ENCODE measurements at places on chromosomes 4 and X.

DNA sequence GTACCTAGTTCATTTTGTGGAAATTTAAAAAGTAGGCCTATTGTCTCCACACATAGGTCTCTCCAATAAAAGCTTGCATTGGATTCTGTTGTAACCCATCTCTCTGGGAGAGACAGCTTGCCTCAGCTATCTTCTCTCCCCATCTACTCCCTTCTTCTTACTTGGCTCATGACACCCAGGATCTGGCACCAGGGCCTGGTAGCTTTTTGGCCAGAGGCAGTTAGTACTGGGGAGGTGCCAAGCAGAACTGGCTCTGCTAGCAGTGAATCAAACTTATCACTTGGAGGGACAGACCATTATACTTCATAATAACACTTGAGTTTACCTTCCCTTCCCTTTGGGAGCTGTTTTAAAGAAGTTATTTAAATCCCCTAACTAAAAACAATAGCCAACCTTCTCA lies 31.8 kb downstream of the PLAC1 start:
- DNase-seq: no peak

- DNase-seq: no peak
Measured at GRCh38 chr4:98482503-98482846, 175.9 kb downstream of the TSPAN5 start.

- DNase-seq: no peak
Measured at GRCh38 chr4:147651563-147651962, 32.4 kb downstream of the PRMT9 start.

- no peak for DNase-seq
Measured at GRCh38 chr4:28334249-28334648, 1473.6 kb downstream of the STIM2 start.

DNA sequence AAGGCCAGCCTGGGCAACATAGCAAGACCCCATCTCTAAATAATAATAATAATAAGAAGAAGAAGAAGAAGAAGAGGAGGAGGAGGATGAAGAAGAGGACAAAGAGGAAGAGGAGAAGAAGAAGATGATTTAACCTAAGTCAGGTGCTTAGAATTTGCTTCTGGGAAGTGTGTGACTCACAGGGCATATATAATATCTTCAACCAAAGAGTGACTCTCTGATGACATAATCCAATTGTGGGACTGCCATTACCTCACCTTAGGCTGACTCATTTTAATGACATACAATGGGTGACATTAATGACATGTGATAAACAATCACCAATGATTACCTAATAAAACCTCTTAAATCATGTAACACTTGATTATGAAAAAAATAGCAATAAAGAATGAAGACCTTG lies 32.7 kb upstream of the MBTPS2 start:
- no peak for DNase-seq

GRCh38 chrX:105723966-105724735 lies 98.2 kb upstream of the NRK start:
- DNase-seq: no peak

- no peak for DNase-seq
Measured at GRCh38 chr4:112311516-112311915, 14.3 kb downstream of the ALPK1 start.

- no peak for DNase-seq
Measured at GRCh38 chrX:153954558-153955227, 10.2 kb upstream of the RENBP start.

GRCh38 chrX:5031792-5032191 lies 1196.9 kb downstream of the NLGN4X start:
- no peak for DNase-seq

- no peak for DNase-seq
Measured at GRCh38 chr4:133866328-133866699, 335.3 kb downstream of the PABPC4L start.

- no peak for DNase-seq
Measured at GRCh38 chr4:113406723-113407016, 354.9 kb downstream of the CAMK2D start.

- no peak for DNase-seq
Measured at GRCh38 chrX:114049063-114049462, 534.8 kb upstream of the HTR2C start.

DNA sequence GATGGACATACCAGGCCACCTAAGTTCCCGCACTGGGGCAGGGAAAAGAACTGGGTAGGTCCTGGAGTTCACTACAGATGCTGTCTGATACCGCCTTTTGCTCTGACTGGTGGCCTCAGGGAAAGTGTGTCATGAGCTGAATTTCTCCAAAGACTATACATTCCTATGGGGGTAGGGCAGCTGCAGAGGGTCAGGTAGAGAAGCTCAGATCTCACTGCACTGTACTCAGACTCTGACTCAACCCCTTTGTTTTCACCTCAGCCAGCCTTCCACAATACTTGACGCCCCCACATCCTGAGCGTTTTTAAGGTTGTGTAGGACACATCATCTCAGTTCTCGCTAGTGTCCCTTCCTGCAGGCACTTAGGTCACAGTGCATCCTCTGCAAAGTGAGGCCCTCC lies 7.8 kb downstream of the GATB start:
- no peak for DNase-seq

- no peak for DNase-seq
Measured at GRCh38 chr4:146381263-146381872, 140.4 kb downstream of the SLC10A7 start.

GRCh38 chr4:143514901-143515300 lies 1.4 kb downstream of the SMARCA5 start:
- no peak for DNase-seq

- DNase-seq: no peak
Measured at GRCh38 chr4:81227138-81227537, 12.1 kb upstream of the PRKG2 start.

- DNase-seq: no peak
Measured at GRCh38 chrX:121109986-121110385, 62.6 kb downstream of the GLUD2 start.

- no peak for DNase-seq
Measured at GRCh38 chrX:12488220-12488619, 303.0 kb upstream of the PRPS2 start.

GRCh38 chrX:17608888-17609287 lies 128.4 kb upstream of the SCML1 start:
- DNase-seq: no peak

DNA sequence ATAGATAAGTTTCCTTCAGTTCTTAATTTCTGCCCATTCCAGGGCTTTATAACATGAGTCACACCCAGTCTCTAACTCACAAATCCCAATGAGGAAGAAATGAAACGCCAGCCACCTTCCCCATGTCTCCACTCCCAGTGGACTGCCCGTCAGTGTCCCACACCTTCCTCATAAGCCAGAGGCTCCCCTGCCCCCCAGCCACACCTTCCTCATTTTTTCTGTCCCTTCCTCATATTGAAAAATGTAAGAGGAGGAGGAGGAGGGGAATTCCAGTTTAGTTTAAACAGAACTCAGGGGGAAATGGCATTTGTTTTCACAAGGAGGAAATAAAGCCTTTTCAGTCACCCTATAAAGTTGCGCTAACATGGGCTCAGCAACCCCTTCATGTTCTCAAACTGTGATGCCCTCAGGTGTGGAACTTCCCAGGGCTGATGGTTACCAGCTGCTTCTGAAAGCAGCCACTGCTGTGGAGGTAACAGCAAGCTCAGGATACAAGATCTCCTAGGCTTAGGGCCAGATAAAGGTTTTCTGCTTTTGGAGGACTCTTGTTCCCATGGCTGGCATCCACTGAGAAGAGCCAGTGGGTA lies 97.8 kb downstream of the PARM1 start:
- DNase-seq: no peak

GRCh38 chr4:48699475-48699874 lies 80.6 kb downstream of the FRYL start:
- DNase-seq: no peak

- no peak for DNase-seq
Measured at GRCh38 chr4:36325499-36325898, 44.1 kb downstream of the DTHD1 start.

GRCh38 chr4:153297116-153297515 lies 47.4 kb upstream of the MND1 start:
- DNase-seq: no peak

GRCh38 chr4:124637321-124637720 lies 75.2 kb downstream of the ANKRD50 start:
- no peak for DNase-seq

DNA sequence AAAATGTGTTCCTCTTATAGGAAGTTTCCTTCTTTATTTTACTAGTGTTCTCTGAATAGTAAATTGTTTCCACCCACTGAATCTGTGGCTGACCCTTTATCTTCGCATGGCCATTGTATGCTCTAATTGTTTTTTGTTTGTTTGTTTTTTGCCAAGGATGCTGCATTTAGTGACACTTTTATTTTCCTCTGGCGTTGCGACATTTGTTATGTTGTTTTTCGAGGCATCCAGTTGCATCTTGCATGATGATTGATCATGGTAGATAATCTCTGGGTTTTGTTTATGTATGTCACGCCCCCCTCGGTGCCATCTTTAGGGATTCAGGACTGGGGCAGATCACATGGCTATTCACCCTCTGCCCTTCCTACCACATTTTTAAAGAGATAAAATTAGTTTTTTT lies 2.2 kb downstream of the NMU start:
- no peak for DNase-seq

- no peak for DNase-seq
Measured at GRCh38 chrX:137195296-137195695, 161.5 kb upstream of the GPR101 start.

GRCh38 chr4:47538825-47539154 lies 53.7 kb downstream of the ATP10D start:
- no peak for DNase-seq

GRCh38 chrX:20442597-20442996 lies 175.9 kb upstream of the RPS6KA3 start:
- DNase-seq: peak; percentile 75

DNA sequence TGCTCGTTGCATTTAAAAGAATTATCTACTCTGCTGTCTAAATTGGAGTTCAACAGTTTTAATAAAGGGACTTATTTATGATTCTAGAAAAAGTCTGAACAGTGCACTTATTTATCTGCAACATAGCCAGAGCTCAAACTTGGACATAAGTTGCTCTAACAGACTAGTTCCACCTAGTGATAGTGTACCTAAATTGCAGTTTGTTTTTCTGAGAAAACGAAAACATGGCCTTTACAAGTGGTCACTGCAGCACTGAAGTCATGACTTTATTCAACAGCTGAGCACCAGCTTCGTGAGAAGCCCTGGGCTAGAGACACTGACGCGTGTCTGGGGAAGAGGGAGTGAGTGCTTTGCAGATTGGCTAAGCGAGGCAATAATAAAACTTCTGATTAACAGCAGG lies 77.3 kb upstream of the IGSF1 start:
- DNase-seq: no peak

- DNase-seq: no peak
Measured at GRCh38 chr4:174204164-174204831, 79.2 kb downstream of the FBXO8 start.

DNA sequence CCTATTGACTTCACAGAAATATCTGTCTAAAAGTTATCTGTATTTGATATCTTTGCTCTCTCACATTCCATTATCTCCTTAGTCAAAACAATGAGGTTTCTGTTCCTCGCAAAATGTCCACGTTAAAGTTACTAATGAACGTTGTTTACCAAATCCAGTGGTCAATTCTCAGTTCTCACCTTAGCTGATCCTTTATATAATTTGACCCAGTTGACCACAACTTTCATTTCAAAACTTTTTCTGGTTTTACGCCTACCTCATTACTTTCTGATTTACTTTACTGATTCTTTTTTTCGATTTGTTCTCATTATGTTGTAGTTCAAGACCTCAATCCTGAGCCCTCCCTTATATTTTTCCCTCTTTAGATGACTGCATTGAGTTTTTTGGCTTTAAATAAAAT lies 186.6 kb downstream of the IL1RAPL1 start:
- no peak for DNase-seq

DNA sequence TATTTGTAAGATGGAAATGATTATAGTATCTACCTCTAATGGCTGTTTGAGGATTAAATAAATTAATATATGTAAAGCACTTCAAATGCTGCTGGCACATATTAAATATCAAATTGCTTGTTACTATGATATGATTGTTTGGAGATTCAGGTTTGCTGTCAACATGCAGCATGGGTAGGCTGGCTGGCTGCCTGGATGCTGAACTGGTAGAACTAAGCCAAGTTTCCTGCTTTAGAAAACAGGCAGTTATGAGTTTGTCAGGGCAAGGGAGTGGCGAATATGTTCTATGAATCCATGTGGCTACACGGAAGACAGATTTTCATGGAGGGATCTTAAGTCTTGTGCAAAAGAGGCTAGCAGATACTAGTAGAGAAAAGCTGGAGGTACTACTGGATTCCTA lies 239.6 kb downstream of the GBA3 start:
- no peak for DNase-seq

DNA sequence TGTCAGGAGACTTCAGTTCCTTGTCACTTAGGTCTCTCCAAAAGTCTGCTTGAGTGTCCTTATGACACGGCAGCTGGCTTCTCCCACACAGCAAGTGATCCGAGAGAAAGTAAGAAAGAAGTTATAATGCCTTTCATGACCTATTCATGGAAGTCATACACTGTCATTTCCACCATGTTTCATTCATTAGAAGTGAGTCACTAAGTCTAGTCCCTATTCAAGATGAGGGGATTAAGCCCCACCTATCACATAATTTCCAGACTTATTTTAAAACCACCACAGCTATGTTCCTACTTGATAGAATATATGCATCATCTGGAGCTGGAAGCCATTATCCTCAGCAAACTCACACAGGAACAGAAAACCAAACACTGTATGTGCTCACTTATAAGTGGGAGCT lies 25.2 kb upstream of the COL25A1 start:
- no peak for DNase-seq

DNA sequence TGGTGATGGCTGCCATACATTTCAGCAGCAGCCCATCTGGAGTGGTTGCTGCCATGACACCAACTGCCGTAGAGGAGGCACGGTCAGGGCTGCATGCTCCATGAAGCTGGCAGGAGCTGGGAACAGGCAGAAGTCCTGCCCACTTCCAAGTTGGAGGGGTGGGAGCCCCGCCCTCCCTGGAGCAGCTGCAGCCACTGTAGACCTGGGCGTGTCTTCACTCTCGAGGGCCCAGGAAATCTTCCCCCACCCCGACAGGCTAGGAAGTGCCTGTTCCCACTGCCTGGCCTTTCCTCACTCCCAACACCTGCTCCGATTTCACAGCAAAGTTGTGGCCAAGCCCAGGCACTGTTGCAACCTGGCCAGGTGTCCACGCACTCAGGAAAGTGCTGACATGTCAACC lies 42.3 kb downstream of the NALF2 start:
- DNase-seq: no peak

- DNase-seq: no peak
Measured at GRCh38 chrX:115174548-115174947, 14.7 kb upstream of the RBMXL3 start.

Measured in stimulated activated naive CD4-positive, alpha-beta T cell treated with Interleukin-2 at 50 U/mL for 16 hours (primary cell).